ENCODE measurements at places on chromosomes 7 and 10. TPM values are rescaled to one million over a fixed set of nuclear protein-coding genes. Genes with fewer than 3 reads are reported as not detected.

DNA sequence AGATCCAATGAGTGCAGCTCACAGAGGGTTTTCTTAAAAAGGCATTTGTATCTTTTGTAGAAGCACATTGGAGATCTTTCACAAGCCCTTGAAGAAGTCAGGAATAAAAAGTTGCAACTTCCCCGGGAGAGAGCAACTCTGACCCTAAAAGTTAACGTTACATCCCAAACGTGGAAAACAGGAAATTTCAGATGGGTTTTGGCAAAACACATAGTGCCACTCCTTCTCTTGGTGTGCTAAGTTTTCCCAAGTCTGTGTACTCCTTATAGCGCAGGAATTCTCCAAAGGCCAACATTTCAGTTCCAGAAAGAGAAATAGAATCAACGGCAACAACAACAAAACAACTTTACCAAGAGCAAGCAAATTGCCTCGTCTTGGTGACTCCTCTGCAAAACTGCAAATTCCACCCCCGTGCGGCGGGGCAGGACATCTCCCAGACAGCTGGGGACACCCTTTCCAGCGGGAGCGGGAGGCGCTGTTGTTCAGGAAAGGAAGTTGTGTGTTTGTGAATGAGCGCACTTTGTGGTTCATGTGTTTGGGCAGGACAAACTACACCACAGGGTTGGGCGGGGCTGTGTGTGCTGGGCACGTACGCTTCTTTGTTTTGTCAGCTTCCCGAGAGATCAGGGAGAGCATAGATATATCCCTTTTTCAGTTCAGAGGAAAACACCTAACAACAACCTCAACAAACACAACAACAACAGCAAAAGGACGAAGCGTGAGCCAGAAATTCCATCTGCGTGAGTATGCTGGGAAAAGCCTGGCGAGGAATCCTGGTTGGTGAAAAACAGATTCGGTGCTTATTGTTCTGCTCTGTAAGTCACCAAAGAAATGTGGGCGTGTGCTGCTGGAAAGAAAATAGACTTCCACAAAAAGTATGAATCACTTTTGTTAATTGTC, 294.7 kb upstream of the PITRM1 start:
- H3K36me3 ChIP-seq, result no peaks in the 10 kb centered on the region
- peak; percentile 88 for DNase-seq
- H3K27ac ChIP-seq, result peak overlapping the region; percentile 91
- H3K27me3 ChIP-seq, result no peaks in the 10 kb centered on the region
- H3K4me1 ChIP-seq, result no peaks in the 10 kb centered on the region

GRCh38 chr10:124975977-124976514, 34.1 kb downstream of the ZRANB1 start:
- H3K4me3 ChIP-seq, result no peak overlapping the region
- no peak overlapping the region for H3K27ac ChIP-seq
- no peaks in the 10 kb centered on the region for H3K36me3 ChIP-seq
- no peaks in the 10 kb centered on the region for H3K27me3 ChIP-seq

PVRIG gene
- total RNA-seq, result 0.95 TPM

GRCh38 chr7:22723181-22723601, 3.8 kb upstream of the IL6 start:
- H3K27ac ChIP-seq, result peak overlapping the region; percentile 69
- DNase-seq, result peak; percentile 83
- no peaks in the 10 kb centered on the region for H3K36me3 ChIP-seq
- H3K27me3 ChIP-seq, result no peaks in the 10 kb centered on the region
- no peak overlapping the region for H3K4me3 ChIP-seq

DNA sequence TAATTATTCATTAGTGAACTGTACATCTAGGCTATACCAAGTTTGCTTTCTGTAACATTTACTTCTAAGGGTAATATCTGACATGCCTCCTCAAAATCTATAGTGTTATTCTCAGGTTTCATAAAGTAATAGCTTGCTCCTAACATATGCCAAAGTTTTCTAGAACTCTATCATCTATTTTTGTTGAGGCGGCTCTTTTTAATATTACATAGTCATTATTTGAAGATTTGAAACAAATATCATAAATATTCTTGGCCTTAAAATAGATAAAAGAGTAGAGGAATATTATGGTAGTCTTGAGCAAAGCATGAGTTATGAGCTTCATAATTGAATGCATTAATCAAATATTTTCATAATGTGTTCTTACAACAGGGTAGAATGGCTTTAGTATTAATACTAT, 327.2 kb upstream of the KCND2 start:
- H3K27ac ChIP-seq, result no peak overlapping the region
- no peak for DNase-seq
- no peak overlapping the region for H3K4me3 ChIP-seq
- no peaks in the 10 kb centered on the region for H3K27me3 ChIP-seq
- no peaks in the 10 kb centered on the region for H3K36me3 ChIP-seq

Data from sigmoid colon (tissue), 7 donors.